ENCODE measurements at places on chromosomes 4 and X.
A peak's percentile ranks its signal among the peaks of the same experiment; 100 is the strongest.

GRCh38 chr4:144579411-144580030 is 66.4 kb upstream of the HHIP start:
- DNase-seq = no peak

- no peak for DNase-seq
Observed at GRCh38 chr4:184612074-184612473, 37.2 kb downstream of the CASP3 start.

DNA sequence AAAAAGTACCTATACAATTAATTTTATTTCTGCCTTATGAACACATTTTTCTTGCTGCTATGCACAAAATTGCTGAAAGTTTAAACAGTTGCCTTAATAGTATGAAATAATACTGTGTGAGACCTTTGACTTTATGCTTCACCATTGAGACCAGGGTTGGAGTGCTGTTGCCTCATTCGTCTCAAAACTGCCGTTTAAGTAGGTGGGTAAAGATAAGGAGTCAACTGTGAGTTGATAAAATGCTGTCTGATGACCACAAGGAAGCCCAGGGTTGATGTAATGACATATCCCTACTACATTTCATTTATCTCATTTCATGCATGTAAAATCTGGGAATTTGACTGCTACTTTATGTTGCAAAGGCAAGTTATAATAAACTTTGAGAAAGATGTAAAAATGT is 23.4 kb downstream of the STK26 start:
- DNase-seq = no peak

DNA sequence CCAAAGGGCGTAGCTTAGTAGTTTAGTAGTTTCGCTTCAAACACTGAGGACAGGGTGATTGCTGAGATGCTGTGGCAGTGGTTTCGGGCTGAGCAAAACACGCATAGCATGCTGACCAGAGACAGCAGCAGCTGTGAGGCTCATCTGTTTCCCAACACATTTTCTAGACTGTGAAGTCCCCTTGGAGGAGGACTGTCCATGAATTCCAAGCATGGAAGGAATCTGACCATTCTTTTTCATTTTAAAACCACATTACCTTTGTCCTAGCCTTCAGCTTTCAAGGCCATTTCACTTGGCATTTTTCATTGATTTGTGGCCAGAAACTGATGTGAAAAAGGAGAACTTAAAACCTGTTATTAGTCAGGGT is 240.9 kb downstream of the PALLD start:
- no peak for DNase-seq

- DNase-seq = no peak
Observed at GRCh38 chrX:148572337-148572736, 71.9 kb downstream of the AFF2 start.

- no peak for DNase-seq
Observed at GRCh38 chr4:98098764-98099163, 44.5 kb downstream of the STPG2 start.

GRCh38 chr4:5785806-5786680 is 75.0 kb downstream of the EVC start:
- no peak for DNase-seq

DNA sequence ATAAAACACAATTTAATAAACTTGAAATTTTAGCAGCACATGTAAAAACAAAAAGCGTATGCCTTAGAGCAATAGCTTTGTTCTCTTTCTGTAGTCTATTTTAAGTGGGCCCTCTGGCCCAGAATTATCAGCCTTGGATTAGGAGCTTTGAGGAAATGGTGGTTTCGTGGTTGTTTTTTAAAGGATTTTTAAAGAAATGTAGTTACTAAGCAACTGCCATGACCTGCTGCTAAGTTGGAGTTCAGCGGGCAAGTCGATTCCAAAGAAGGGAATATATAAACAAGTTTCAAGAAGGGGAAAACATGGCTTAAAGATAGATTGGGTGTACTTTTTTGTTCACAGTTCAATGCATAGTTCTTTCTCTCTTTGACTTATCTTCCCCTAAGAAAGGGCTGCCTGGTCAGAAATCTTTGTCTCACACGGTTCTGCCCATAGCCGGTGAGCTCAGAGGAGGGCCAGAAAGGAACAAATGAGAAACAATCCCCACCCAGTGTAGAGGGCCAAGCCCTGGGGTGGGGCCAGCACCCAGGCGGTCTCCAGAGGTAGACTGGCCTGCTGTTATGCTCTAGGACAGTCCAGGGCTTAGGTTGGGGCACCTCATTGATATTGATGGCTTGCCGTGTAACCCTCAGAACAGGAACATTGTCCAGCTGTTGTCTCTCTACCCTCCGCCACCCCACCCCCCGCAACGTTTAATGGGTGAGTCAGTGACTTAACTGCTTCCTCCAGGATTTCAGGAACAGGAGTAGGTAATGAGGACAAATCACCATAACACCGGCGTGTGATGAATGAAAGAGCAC is 32.5 kb downstream of the DLG3 start:
- no peak for DNase-seq

DNA sequence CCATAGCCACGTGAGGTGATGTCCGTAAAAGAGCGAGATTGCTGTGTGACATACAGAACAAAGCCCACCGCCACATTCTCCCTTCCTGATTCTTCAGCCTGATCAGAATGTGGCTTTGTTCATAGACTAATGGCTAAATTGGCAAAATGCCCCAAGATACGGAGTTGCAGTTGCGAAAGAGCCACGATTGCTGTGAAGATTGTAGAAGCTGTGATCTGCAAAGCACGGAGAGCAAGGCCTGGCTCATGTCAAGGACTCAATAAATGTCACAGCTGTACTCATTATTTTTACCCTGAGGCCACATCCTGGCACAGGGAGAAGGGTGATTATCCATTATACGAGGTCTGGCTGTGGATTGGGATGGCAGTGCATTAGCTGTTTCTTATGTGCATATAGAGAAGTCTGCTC is 34.2 kb downstream of the ARSD start:
- no peak for DNase-seq

DNA sequence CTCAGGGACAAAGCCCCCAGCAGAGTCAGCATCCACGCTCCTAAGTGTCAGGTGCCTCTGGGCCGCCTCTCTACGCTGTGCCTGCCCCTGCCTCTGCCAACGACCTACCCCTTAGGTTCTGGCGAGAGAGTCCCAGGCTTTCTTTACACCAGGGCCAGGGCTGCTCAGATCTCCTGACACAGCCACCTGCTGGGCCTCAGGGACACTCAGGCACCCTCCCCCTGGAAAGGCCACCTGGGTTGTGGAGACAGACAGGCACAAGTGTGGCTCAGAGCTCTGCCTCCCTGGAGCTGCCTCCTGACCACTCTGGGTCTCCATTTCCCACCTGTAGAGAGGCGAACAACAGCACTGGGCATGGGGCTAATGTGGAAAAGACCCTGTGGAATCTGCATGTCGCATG is 90.0 kb upstream of the ADRA2C start:
- no peak for DNase-seq

GRCh38 chr4:118962540-118962939 is 73.9 kb downstream of the SYNPO2 start:
- no peak for DNase-seq

- DNase-seq = peak; percentile 59
Observed at GRCh38 chr4:113901994-113902787, 77.3 kb downstream of the ARSJ start.

DNA sequence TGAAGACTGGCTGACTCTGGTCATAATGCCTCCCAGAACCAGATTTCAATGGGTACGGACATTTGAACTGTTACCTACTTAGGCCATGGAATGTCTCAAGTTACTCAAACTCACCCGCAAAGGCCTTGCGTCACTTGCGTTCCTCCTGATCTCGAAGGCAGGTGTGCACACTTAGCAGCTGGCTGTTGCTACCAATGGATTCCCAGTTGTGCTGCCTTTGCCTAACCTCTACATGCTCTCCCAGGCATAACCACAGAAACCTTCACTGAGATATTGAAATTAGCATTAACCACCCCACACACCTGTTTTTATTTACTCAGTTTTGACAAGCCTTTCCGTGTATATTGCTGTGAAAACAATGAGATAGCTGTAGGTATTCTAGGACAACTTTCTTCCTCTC is 2.8 kb downstream of the ERVMER34-1 start:
- DNase-seq = no peak

DNA sequence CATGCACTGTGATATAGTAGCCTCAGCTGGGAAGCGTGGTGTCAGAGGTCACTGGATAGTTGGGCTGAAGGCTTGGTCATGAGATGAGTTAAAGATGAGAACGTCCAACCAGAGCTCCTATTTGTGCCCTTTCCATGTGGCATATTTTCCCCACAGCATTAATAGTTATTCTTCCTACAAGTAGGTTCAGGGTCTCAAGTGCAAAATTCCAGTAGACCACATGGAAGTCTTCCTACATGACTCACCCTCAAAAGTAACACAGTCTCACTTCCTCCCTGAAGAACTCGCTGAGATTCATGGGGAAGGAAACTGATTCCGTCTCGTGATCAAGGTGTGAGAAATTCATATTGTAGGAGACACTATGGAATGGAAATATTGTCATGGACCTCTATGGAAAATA is 1212.5 kb upstream of the PRKX start:
- no peak for DNase-seq

DNA sequence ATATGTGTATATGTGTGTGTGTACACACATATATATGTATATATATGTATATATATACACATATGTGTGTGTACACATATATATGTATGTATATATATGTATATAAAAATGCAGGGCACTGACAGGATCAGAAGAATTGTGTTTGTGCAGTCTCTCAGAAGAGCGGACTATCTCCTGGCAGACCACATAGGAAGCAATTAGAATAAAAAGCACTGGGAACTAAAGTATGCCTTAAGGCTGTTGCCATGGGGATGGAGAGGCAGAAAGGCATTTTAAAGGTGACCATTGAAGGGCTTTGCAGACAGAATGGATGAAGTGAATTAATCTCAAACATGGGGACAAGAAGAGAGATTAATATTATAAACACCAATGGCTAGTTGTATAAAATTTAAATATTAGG is 33.7 kb upstream of the USP51 start:
- no peak for DNase-seq

GRCh38 chr4:180610324-180610723 is 1632.9 kb upstream of the TENM3 start:
- no peak for DNase-seq

DNA sequence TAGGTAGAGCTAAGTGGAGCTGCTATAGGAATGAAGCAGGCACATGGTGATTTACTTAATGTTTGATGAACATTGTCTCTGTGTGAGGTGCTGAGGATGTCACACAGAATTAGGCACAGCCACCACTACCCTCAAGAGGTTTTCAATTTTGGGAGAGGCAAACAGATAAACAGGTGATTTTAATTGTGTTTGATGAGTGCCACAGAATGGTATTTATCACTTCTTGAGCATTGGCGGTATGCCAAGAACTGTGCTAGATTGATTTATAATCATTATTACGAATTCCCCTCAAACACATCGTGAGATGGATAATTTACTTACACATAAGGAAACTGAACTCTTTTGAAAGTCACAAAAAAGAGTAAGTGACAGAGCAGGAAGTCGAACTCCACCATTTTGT is 74.8 kb downstream of the FREM3 start:
- no peak for DNase-seq

DNA sequence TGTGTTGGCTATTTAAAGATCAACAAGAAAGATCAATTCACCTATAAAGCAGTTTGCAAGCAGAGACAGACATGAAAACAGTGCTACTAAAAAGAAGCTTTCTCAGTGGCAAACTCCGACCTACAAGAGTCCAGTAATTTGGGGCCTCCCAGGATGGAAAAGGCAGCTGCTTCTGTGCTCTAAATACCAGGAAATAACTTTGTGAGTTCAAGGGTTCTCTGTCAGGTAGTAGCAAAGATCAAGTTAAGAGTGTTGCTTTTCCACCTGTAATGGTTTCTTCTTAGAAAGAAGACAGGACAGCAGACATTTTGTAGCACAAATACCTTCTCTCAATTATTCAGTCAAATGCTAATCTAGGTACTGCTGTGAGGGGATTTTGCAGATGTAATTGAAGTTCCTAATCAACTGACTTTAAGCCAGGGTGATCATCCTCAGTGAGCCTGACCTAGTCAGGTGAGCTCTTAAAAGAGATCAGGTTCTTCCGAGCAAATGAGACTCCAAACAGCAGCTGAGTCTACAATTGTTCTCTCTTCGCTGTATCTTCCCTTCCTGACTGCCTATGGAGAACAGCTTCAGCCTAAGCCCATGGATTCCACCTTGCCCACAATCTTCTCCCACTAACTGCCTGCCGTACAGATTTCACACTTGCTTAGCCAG is 13.5 kb downstream of the ANKRD17 start:
- DNase-seq = no peak

- DNase-seq = no peak
Observed at GRCh38 chr4:77579406-77580076, 26.1 kb upstream of the CXCL13 start.

- DNase-seq = no peak
Observed at GRCh38 chr4:83724485-83725335, 188.8 kb downstream of the GPAT3 start.

GRCh38 chr4:112523008-112523721 is 7.2 kb upstream of the NEUROG2 start:
- no peak for DNase-seq

DNA sequence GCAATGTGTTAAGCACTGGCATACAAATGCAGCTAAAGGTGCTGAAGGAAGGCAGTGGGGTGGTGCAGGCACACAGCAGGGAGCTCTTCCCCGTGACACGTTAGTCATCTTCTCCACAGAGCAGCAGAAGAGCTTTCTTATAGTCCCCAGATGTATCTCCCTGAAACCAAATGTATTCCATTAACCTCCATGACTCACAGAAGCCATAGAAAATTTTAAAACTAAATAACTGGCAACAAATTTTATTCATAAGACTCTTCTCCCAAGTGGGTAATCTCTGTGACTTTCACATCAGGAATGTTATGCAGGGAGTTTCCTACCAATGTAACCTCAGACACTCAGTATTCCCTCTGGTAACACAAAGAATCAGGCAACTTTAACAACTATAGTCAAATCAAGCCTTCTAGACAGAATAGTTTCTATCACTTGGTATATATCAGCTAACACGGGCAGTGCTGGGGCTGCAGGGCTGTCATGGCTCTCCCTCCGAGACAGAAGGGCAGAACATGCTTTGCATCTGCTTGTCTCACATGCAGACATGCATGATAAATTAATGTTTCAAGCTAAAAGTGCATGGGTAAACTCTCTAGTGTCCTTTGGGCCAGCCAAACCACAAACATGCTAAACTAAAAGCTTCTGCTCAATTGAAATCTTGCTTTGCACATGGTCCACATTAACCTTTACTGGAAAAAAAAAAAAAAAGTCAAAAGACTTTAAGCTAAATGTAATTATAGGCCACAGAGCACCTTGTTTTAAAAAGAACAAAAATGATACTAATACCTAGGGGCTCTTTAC is 28.2 kb downstream of the ANXA5 start:
- no peak for DNase-seq

- DNase-seq = no peak
Observed at GRCh38 chr4:126404549-126404948, 1089.8 kb downstream of the FAT4 start.

- DNase-seq = no peak
Observed at GRCh38 chr4:106694232-106694631, 325.7 kb upstream of the GIMD1 start.
